ENCODE measurements at places on chromosomes 4 and X. TPM values are rescaled to one million over a fixed set of nuclear protein-coding genes. Genes with fewer than 3 reads are reported as not detected.

DNA sequence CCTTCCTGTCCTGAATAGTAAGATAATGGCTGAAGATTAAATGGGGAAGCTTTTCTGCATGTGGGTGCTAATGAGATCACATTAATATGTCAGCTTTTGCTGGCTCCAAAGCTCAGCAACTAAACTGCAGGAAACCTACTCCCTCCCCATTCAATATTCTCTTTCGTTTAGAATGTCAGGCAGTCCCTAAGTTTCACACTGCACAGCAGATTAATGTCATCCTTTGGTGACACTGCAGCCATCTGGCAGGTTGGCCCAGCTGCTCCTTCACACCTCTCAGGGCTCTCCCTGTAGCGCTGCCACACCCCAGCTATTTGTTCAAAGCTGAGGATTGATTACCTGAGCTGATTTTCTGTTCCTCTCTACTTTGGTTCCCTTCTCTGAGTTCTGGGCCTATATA, 110.5 kb downstream of the KDR start:
- no peak for DNase-seq

- DNase-seq, result no peak
These were observed 23.5 kb upstream of the CA5B start for GRCh38 chrX:15714529-15714928.

GRCh38 chr4:102633100-102633499, 127.7 kb downstream of the MANBA start:
- no peak for DNase-seq

GRCh38 chrX:40086569-40087335, 11.0 kb downstream of the BCOR start:
- DNase-seq, result no peak

DNA sequence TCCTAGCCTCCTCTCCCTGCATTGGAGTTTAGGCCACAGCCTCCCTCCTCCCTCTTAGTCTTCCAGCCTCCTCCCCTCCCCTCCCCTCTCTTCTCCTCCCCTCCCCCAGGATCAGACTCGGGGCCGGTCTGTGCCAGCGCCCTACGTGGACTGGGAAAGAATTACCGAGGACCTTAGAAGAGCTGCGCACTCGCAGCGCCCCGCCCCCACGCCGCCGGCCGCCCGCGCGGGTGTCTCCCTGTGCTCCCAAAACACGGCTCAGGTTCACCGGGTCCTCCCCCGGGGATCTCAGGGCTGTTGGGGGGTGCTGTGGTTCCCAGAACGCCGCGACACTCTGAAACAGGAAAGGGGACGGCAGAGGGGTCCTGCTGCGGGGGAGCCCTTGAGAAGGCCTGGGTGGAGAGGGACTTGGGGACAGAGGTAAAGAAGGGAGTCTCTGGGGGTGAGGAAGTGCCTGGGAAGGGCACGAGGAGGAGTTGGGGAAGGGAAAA, 122.3 kb upstream of the TBL1X start:
- DNase-seq, result no peak

DNA sequence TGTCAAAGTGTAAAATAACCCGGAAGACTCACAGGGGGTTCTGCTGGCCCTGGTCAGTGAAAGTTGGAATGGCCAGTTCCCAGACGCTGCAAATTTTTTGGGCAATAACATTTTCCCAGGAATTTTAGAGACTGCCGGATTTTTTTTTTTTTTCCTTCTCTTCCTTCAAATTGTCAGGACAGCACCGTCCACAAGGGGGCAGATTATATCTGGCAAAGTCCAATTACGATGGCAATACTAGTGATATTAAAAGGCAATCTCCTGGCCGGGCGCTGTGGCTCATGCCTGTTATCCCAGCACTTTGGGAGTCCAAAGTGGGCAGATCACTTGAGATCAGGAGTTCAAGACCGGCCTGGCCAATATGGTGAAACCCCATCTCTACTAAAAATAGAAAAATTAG, 20.5 kb downstream of the SLC25A5 start:
- no peak for DNase-seq

GRCh38 chr4:86840858-86841257, 8.3 kb downstream of the SLC10A6 start:
- DNase-seq, result no peak

- DNase-seq, result no peak
These were observed 707.8 kb downstream of the STIM2 start for GRCh38 chr4:27568236-27568951.

PDZD4 gene
- polyA plus RNA-seq, result 7.7 TPM

UTP14A gene
- polyA plus RNA-seq, result 25.7 TPM

GATA1 gene
- 1.0 TPM for polyA plus RNA-seq

AKAP4 gene
- polyA plus RNA-seq, result 0.14 TPM

RAB33A gene
- 0.33 TPM for polyA plus RNA-seq

WNK3 gene
- polyA plus RNA-seq, result 3.9 TPM

GRIA3 gene
- polyA plus RNA-seq, result 4.0 TPM

SPANXA1 gene
- not detected for polyA plus RNA-seq
